ENCODE measurements at places on chromosomes 16 and 17. TPM values are rescaled to one million over a fixed set of nuclear protein-coding genes. Genes with fewer than 3 reads are reported as not detected.

DNA sequence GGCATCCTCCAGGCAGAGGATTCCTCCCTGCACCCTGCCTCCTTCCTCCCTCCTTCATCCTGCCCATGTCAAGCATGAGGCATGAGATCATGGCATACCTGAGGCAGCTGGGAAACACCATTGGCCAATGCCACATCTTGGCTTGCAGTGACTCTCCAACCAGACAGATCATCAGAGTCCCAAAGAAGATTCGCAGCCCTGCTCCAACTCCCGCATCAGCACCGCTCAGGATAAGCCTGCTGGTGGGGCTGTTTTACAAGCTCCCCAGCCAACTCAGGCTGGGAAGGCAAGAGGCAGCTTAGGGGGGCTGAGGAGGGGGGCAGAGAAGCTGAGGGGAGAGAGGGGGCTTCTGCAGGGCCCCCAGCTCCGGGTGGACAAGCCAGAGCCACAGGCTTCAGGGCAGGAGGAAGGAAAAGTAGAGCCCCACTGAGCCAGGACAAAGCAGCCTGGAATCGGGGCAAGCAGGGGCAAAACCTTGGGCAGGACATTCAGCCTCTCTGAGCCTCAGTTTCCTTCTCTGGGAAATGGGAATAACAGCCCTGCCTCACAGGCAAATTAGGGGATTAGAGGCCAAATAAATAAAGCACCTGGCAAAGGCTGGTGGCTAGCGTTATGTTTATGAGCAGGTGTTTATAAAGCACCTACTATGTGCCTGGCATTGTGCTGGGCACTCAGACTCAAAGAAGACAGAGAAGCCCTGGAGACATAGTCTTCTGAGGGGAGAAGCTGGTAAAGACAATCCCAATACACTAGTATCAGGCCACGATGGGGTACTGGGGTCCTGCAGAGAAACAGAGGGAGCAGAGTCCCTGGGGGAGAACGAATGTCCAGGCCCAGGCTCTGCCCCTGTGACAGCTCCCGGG, 88.1 kb downstream of the GOSR1 start:
- ATAC-seq, result no peak

DNA sequence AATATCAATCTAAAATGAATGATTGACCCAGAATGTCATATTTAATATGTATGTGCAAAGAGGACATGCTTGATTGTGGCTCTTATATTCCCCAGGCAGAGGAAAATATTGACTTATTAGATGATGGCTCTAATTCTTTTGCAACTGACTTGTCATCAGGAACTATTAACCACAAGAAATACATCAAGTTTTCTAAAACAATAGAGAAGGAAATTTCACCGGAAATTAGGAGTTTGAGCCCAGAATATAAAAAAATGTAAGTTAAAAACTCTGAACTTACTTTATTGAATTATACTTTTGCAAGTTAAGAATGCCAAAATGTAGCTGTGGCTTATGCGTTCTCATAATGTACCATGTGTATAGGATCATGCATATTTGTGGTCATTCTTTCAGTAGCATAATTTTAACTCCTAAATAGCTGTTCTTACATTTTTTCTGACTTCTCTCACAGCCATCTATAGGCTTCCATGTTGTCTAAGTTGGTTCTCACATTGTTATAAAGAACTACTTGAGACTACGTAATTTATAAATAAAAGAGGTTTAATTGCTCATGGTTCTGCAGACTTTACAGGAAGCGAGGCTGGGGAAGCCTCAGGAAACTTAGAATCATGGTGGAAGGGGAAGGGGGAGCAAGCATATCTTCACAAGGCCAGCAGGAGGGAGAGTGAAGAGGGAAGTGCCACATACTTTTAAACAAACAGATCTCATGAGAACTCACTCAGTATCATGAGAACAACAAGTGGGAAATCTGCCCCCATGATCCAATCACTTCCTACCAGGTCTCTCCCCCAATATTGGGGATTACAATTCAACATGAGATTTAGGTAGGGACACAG, 11.6 kb downstream of the EFCAB13 start:
- no peak for ATAC-seq

- no peak for ATAC-seq
Observed at GRCh38 chr17:45170280-45170930, 8.7 kb downstream of the HEXIM2 start.

- ATAC-seq, result no peak
Observed at GRCh38 chr17:624341-624860, 90.2 kb downstream of the VPS53 start.

Gene TBC1D26
- not detected for total RNA-seq

All from esophagus mucosa (tissue), 1 donor.